ENCODE measurements at places on chromosomes 3 and 15.

- peak; percentile 36 for DNase-seq
Observed at GRCh38 chr3:42263354-42264346, 2.3 kb downstream of the CCK start.

- DNase-seq: peak; percentile 22
Observed at GRCh38 chr3:142117056-142117851, 32.1 kb downstream of the TFDP2 start.

DNA sequence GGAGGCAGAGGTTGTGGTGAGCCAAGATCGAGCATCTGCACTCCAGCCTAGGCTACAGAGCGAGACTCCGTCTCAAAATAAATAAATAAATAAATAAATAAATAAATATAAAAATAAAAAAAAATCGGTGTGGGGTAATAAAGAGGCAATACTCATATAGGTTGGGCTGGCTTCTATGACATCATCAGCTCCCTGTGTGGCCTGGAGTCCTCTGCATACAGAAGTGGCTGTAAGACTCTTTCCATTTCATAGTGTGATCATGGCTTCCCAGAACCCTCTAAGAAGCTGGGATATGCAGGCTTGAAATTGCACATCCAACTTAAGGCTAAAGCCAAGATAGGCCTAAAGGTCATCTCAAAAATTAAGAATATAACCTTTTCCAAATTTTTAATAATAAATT, 101.6 kb downstream of the ZIC4 start:
- DNase-seq: no peak

- no peak for DNase-seq
Observed at GRCh38 chr3:73516631-73517030, 108.1 kb downstream of the PDZRN3 start.

DNA sequence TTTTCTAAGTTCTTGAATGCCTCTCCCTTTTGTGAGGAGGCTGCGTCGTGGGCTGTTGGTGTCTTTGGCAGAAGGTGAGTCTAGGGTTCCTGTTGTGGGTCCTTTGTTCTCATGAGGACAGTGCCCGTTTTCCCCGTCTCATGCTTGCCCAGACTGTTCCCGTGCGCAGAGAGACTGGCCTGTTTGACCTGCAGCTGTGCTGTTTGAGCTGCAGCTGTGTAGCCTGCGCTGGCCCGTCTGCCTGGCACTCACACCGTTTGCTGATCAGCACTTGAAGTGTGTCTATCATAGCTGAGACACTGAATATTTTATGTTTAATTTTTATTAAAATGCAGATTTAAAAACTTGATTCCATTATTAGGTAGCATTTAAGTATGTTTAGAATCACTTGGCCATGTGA, 9.9 kb downstream of the GOLGA6L2 start:
- DNase-seq: no peak

- DNase-seq: peak; percentile 46
Observed at GRCh38 chr3:167882057-167882667, 146.6 kb downstream of the SERPINI1 start.

- DNase-seq: peak; percentile 53
Observed at GRCh38 chr15:26771168-26771567, 1.7 kb downstream of the GABRB3 start.

- no peak for DNase-seq
Observed at GRCh38 chr3:82824491-82824890, 1063.0 kb upstream of the GBE1 start.

- no peak for DNase-seq
Observed at GRCh38 chr3:175029828-175030227, 170.7 kb downstream of the NAALADL2 start.

GRCh38 chr15:80915472-80915871, 74.1 kb downstream of the MESD start:
- DNase-seq: peak; percentile 82

- DNase-seq: peak; percentile 94
Observed at GRCh38 chr15:94671858-94672532, 440.6 kb downstream of the MCTP2 start.

DNA sequence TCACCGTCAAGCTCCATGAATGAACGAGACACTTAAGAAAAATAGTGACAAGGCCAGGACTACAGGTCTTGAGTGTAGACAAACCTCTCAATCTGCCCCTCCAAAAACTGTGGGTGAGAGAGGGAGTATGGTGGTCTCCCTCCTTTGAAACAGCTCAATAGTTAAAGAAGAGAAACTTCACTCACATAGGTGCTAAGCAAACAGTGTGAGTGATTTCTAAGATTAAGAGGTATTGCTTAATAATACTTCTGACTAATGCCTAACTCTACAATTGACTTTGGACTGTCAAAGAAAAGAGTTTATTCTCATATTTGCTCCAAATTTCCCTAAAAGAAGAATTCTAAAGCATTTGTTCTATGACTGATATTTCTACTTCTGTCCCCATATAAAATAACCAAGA, 17.0 kb upstream of the TMEM108 start:
- DNase-seq: no peak

DNA sequence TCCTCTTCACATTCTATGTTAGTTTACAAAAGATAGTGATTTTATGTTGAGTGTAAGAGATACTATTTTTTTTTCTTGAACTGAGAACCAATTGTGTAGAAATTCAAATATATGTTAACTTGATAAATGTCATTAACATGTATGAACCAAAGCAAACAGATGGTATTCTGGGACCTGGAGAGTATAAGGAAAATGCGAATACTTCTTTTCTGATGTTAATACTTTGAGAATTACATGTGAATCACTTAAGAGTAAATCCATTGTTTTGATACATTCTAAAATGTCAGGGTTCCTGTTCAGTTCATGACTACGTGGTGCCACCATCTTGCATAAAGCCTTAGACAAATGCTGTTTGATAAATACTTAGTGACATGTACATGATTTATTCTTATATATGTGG, 541.3 kb downstream of the FGF12 start:
- no peak for DNase-seq

DNA sequence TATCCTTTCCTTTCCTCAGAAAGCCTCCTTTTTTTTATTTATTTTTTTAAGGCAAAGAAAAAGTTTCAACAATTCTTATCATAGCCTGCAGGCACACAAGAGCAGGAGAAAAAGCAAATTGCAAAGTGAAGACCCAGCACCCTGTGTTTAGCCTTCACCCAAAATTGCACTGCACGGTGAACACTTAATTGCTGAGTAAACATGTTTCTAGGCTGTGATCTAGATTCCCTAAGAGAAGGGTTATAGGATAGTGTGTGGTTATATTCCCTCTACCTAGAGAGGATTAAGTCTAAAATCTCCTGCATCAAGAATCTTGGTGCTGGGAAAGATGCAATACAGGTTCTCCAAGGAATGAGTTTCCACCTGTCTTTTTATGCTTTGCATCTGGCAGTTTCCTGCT, 70.2 kb upstream of the BFSP2 start:
- DNase-seq: no peak

DNA sequence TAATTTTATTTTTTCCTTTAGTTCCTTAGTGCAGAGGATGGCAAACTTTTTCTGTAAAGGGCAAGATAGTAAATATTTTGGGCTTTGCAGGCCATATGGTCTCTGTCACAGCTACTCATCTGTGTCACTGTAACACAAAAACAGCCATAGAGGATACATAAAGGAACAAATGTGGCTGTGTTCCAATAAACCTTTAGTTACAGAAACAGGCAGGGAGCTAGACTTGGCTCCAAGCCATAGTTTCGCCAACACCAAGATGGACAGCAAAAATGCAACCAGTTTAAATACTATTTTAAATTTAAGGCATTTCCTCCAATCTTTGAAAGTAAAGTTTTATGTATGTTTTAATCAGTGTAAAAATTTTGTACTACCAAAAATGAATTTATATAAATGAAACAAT, 753.4 kb downstream of the FHIT start:
- no peak for DNase-seq

DNA sequence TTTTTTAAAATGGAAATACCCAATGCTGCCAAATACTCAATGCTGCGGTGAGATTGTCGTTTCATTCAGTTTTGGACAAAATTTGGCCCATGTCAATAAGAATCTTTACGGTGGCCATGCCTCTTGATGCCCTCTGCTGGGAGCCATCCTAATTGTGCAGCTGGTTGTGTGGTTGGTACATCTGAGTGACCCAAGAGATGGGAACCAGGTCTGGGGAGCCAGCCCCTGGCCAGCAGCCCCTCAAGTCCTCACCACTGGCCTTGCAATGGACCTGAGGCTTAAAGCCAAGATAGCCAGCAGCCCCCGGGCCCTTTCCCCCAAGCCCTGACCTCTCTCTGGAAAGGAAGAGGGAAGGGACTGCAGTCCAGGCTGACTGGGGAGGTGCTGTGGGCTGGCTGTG, 36.4 kb upstream of the ESYT3 start:
- DNase-seq: no peak

DNA sequence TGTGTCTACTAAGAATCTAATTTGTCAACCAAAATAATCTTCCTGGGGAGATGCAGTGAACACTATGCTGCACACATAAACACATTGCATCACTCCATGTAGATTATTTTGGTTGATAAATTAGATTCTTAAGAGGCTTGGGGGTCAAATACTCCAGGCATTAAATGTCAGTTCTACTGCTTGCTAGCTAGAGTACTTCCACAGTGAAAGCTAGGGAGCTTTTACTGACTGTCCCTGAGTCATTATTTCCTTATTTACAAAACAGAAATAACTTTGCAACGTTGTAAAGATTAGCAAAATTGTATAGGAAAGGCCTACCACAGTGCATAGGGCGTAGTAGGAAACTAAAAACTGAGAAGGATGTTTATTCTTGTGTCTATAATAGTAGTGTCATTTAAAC, 12.9 kb upstream of the TMC3 start:
- no peak for DNase-seq

GRCh38 chr15:45802140-45802539, 167.3 kb downstream of the SQOR start:
- no peak for DNase-seq

- no peak for DNase-seq
Observed at GRCh38 chr15:36921484-36922091, 178.8 kb downstream of the MEIS2 start.

GRCh38 chr3:86711634-86712033, 279.3 kb downstream of the VGLL3 start:
- DNase-seq: no peak

DNA sequence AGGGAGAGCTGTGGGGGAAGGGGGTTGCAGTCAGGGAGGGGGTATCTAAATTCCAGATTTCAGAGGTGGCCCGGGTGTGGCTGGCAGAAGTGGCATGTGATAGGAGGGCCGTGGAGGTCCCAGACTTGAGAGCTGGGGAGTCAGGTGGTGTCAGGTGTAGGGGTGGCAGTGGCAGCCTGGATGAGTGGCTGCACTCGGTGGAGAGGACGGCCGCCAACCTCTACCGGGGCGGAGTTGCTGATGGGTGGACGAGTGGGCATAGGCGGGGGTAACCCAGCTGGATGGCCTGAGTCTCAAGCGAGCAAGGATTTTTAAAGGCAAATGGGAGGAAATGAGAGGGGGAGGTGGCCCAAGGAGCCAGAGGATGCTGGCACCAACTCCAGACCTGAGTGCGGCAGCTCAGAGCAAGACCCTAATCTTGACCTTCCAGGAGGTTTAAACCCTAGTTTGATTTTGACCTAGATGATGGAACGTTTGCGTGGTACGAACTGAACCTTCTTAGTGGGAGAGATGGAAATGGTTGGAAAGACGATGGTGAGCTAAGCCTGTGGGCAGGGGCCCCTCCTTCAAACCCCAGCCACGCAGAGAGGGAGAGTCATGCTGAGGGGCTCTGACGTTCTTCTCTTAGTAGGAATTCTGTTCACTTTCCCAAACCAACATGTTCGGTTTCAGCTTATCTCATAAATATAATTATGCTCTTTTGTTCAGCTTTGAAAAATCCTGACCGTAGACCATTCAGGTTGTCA, 8.0 kb downstream of the TRAK1 start:
- no peak for DNase-seq

- DNase-seq: peak; percentile 88
Observed at GRCh38 chr15:56927816-56928215, 9.4 kb downstream of the TCF12 start.

- DNase-seq: no peak
Observed at GRCh38 chr15:34620142-34620541, 36.7 kb upstream of the GOLGA8B start.

DNA sequence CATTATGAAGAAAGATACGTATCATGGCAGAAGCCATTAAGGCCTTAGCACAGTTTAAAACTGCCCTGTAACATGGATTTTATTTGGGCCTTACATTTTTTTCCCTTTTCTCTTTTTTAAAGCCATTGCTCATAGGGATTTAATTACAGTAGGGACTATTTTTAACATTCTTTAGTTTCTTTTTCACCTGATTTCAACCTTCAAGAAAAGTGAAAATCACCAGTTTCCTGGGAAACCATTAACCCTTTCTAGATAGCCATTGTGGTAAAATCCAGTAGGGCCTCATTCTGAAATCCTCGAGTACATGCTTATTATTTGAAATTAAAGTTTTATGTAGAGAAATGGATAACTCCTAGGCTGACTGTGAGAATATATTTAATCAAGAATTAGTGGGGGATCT, 3.1 kb downstream of the SPRED1 start:
- no peak for DNase-seq

GRCh38 chr3:150729682-150730360, 26.1 kb upstream of the ERICH6 start:
- DNase-seq: no peak

DNA sequence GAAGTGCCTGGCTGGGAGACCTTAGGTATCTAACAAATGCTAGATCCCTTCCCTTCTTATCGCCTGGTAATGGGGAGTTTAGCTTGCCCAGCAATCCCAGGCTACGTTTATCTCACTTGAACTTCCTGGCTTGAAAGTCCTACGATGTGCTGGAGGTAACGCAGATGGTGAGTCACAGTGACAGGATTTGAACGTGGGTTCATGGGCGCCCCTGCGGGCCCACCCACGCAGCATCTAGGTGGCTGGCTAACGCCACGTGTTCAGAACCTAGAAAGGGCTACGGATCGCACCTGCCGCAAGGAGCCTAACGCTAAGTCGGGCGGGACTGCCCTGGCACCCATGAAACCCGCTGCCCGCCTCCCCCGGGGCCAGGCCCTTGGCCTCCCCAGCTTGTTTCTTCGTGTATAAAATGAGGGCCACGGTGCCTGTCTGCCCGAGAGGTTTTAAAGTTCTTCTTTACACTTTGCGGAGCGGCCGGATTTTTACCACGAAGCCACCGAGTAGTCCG, 600 bp upstream of the USP3 start:
- DNase-seq: peak; percentile 93

- DNase-seq: no peak
Observed at GRCh38 chr15:70741677-70742293, 21.6 kb downstream of the UACA start.

- peak; percentile 76 for DNase-seq
Observed at GRCh38 chr3:159928666-159929065, 60.0 kb upstream of the IL12A start.

GRCh38 chr15:70379134-70379533, 281.4 kb upstream of the TLE3 start:
- DNase-seq: no peak

DNA sequence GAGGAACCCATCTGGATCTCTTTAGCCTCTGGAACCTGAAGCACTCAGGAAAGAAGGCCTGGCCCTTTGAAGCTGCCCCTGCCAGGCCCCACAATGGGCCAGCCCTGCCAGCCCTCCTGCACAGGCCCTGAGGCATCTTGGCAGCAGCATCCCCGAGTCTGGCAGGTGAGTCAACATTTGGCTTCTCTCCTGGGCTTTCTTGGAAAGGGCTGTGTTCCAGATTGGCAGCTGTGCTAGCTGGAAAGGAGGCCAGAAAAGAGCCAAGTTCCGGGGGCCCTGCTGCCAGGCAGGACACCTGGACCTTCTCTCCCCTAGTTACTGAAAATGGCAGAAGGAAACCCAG, 187.2 kb downstream of the SHQ1 start:
- no peak for DNase-seq

Measured in mesendoderm (in vitro differentiated cells).